ENCODE measurements at places on chromosomes 16 and 17.

DNA sequence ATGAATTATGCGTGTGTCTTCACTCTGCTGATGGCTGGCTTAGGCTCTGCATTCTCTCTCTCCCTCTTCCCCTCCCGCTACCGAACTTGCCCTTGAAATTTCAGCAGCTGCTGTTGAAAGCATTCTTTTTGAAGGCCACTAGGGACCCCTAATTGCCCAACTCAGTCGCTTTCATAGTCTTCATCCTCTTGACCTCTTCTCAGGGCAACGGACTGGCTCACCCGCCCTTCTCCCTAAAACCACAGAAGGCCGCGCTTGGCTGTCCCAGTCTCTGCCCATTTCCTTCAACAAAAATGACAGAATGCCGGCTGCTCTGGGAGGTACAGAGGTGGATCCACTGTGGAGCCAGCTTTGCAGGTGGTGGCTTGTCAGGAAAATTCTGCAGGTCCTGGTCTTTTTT lies 21.0 kb upstream of the FMNL1 start:
- DNase-seq = no peak

DNA sequence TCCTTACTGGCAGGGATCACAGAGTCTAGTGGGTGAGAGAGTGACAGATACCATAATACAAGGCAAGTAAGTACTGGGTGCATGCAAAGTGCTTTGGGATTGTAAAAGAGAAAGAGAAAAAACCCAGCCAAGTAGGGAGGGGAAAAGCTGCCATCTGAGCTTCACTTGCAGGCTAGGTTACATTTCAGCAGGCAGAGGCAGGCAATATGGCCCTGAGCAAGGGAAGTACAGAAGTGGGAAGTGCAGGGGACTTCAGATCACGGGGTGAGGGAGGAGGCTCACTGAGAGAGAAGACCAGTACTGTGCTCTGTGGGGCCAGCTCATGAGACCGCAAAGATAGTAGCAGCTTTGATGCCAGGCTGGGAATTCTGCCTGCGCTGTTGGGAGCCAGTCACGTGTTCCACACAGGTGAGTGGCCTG lies 230.6 kb downstream of the MSI2 start:
- DNase-seq = no peak

DNA sequence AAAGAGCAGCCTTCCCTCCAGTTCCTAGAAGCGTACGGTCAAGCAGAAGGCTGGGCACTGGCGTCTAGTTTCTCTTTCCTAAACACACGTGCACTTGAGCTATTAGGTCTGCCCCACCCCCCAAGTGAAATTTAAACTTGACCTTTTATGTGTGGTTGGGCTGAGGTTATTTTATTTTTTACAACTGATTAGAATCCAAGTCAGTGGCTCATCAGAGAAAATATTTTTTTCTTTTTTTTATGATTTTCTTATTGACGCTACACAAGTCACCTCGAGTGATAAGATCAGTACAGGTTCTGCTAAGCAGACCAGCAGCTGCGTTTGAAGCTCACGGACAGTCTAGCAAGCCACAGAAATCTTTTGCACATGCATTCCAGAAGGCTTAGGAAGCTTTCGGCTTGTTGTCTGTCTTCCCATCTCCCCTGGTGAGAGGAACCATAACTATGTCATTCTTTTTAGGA lies 95.1 kb downstream of the ZFHX3 start:
- no peak for DNase-seq

DNA sequence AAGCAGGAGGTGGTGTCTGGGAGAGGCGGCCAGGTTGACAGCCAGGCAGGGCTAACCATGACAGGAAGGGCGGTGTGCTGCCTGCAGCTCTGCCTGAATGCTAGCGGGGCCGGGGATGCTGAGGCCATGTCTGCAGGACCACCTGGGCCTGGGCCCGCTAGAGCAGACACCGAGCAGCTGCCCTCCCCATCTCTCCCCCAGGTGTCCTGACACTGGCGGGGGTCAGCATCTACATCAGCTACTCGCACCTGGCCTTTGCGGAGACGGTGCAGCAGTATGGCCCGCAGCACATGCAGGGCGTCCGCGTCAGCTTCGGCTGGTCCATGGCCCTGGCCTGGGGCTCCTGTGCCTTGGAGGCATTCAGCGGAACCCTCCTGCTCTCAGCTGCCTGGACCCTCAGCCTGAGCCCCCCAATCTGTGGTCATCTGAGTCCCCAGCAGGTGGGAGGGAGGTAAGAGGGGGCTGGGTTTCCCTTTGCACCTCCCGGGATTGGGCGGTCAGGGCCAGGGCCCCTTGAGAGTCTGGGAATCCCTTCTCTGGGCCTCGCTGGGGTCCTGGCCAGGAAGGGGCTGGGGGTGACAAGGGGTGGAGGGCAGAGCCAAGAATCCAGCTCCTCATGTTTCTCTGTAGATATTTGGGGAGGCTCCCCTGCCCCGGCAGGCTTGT lies 7.5 kb downstream of the TMEM235 start:
- DNase-seq = no peak

DNA sequence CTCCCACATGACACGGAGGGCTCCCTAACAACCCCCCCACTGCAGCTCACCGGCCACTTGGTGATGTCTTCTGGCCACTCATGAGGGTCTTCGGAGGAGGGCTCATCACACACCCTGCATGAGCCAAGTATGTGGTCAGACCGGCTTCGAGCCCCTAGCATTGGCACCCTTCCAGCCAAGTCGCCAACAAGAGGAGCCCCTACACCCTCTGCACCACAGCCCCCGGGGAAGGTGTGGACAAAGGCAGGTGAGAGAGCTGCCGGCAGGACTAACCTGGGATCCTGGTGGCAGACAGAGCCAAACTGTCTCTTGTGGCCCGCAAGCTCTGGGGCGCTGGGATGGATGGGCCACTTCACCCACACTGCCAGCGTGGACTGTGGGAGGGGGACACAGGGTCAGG lies 6.5 kb downstream of the SNRNP25 start:
- no peak for DNase-seq

DNA sequence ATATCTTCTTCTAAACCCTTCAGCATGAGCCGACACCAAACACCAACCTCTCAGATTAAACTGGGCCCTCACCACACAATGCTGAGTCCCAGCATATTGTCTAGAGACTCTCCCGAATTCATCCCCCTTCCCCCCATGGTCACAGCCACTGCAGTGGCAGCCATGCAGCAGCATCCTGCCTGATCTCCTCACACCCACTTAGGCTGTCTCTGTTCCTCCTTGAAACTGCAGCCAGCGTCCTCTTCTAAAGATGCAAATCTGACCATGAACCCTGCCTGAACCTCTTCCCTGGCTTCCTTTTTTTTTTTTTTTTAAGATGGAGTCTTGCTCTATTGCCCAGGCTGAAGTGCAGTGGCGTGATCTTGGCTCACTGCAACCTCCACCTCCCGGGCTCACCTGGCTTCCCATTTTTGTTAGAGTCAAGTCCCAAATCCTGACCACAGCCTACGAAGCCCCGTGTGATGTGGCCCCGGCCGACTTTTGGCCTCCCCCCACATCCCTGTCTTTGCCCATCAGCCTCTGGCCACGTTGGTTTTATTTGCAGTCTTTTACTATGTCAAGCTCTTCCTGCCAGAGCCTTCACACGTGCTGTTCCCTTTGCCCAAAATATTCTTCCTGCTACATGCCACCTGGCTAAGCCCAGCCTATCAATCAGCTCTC lies 2.8 kb downstream of the FA2H start:
- no peak for DNase-seq

DNA sequence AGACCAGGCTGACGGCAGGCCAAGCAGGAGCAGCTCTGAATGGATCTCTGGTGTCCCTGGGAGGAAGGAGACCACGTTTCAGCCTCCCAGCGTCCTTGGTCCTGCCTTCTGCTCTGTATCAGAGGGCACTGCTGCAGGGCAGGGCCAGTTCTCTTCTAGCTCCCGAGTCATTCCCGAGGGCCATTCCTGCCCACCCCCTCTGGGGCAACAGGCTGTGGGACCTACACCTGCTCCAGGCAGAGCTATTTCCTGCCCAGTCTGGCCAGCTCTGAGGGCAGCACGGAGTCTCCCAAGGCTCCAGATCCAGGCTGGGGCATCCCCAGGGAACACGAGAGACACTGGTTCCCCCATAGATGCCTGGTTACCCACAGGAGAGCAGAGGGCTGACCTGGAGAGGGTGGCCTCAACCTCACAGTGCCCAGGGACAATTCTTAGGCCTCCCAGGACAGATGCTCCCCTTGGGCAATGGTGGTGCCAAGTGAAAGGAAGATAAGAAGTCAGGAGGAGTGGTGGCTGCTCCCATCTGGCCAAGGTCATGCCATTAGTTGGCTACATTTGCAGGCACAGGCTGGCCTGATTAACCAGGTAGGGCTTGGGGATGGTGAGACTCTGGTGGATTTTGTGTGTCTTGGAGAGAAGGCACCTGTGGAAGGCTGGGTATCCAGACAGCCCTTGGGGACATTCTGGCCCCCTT lies 2.0 kb downstream of the WFIKKN2 start:
- DNase-seq = no peak

DNA sequence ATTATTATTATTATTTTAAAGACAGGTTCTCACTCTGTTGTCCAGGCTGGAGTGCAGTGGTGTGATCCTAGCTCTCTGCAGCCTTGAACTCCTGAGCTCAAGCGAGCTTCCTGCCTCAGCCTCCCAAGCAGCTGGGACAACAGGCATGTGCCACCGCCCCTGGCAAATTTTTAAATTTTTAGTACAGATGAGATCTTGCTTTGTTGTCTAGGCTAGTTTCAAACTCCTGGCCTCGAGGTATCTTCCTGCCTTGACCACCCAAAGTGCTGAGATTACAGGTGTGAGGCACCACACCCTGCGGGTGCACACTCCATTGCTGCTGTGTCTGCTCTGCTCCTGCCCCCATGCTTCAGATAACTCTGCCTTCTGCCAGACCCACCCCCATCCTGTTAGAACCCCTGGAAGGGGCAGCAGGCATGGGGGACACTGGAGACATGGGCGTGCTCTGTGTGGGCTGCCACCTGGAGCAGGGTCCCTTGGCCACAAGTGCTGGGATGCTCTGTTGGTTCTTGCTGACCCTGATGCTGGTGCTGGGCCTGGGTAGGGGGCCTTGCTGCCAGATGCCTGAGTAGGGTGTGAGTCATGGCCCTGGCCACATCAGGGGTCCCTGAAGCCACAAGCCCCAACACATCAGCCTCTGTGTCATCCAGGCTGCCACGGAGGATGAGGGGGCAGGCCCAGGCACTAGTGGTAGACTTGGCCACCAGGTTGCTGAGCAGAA lies 2.6 kb downstream of the GGT6 start:
- DNase-seq = no peak

- DNase-seq = peak; percentile 62
These were observed 43.6 kb downstream of the NOS2 start for GRCh38 chr17:27756467-27757371.

DNA sequence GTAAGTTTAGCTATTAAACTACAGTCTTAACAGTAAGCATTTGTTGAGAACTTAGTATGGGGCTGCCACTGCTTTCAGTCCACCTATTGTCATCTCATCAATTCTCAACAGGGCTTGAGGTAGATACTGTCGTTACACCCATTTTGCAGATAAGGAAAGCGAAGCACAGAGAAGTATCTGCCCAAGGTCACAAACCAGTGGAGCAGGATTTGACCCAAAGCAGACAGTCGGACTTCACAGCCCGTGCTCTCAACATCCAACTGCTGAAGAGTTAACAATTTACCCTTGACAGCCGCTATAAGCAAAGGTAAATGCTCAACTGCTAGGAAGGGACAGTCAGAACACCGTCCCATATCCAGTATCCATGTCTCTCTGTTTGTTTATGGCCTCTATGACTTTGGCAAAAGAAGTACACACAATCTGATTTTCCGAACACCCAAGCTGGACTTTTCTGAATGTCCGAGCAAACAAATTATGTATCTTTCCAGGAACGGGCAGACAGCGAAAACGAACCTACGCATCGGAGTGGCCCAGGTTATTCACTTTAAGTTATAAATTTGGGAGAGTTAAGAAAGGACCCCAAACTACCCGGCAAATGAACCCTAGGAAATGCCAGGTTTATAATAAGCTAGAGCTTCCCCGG lies 1.2 kb downstream of the SIAH1 start:
- peak; percentile 55 for DNase-seq

GRCh38 chr16:26211542-26211941 lies 519.8 kb downstream of the HS3ST4 start:
- DNase-seq = no peak

DNA sequence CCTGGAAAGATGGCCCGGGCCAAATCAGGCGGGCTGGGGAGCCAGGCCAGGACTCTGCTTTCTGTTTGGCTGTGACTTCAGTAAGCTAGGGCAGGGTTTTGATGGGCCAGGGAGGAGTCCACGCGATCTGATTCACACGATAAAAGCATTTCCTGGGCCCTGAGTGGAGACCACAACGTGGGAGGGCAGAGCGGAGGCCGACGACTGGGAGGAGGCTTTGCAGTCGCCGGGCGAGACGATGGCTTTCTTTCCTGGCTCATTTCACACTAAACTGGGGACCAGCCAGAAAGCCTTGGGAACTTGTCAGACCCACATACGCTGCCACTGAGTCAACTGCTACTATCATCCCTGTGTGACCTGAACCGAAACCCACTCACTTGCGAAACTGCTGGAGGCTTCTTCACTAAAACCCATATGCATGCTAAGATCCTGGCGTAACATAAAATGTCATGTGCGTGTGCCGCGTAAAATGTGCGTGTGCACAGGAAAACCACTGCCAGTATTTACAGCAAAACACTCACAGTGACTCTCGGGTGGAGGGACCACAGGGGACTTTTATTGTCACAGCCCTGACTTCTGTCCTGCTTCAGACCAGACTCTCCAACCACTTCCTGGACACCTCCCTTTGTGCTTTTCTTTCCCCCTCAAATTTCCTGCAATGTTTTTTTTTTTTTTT lies 14.2 kb upstream of the RHBDF2 start:
- DNase-seq = peak; percentile 77

DNA sequence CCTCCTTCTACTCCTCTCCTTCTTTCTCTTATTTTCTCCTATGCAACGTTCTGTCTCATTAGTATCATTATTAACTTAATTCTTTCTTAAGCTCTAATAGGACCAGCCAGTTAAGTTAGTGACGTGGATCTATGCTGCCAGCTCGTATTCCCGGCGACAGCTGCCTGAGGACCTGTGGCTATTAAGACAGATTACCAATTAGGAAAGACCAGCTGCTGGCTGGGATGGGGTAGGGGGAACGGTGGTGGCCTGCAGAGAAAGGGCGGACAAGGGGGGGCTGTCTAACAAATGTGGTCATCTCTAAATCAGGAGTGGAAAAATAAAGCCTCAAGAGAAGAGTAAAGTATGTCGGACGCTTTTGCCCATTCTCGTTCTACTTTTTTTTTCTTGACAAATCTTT lies 770 bp upstream of the MYH3 start:
- DNase-seq = no peak

- no peak for DNase-seq
These were observed 15.0 kb upstream of the MYLK3 start for GRCh38 chr16:46763147-46763546.

DNA sequence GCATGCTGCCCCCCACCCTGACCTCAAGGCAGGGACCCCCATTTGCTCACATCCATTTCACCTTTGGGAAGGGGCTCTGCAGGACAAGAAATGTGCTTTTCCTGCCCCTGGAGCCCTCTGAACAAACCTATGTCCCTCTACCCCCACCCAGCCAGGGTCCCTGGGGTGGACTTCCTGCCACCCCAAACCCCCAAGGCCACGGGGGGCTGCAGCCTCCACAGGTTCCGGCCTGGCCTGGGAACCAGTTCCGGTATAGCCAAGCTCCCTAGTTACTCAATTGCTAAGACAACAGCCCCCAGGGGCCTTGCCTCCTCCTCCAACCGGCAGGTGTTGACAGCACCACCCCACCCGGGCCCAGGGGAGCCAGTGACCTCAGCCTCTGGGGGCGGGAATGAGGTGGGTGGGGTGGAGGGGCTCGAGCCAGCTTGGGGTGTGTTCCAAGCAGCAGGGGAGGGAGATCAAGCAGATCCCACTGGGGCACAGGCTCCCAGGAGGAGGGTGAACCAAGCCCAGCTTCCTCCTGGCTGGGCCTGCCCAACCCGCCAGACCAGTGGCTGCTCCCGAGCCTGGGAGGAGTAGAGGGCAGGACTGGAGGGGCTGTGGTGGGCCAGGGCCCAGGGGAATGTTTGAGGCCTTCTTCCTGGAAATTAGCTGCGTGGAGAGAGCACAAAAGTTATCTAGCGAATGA lies 6.6 kb downstream of the PNMT start:
- DNase-seq = peak; percentile 31

Data from kidney tubule cell (primary cell).